Activated CD4-positive, alpha-beta T cell treated with anti-CD3 and anti-CD28 coated beads for 36 hours (primary cell): ENCODE measurements at places on chromosomes 16 and 17. TPM values are rescaled to one million over a fixed set of nuclear protein-coding genes. Genes with fewer than 3 reads are reported as not detected.
A peak's percentile ranks its signal among the peaks of the same experiment; 100 is the strongest.

GRCh38 chr17:39156491-39156890 lies 5.1 kb upstream of the PLXDC1 start:
- H3K4me1 ChIP-seq = peaks cover 22% of the 10 kb centered on the region
- H3K27me3 ChIP-seq = peaks cover 2% of the 10 kb centered on the region
- H3K27ac ChIP-seq = no peak overlapping the region
- H3K36me3 ChIP-seq = peaks cover 8% of the 10 kb centered on the region

- peaks cover 87% of the 10 kb centered on the region for H3K4me1 ChIP-seq
- peak overlapping the region; percentile 77 for H3K27ac ChIP-seq
- H3K4me3 ChIP-seq = no peak overlapping the region
- peaks cover 38% of the 10 kb centered on the region for H3K36me3 ChIP-seq
- H3K27me3 ChIP-seq = no peaks in the 10 kb centered on the region
These were observed 108.5 kb downstream of the ZNF778 start for GRCh38 chr16:89325861-89326471.

- no peaks in the 10 kb centered on the region for H3K4me1 ChIP-seq
- no peak overlapping the region for H3K4me3 ChIP-seq
- DNase-seq = no peak
- no peaks in the 10 kb centered on the region for H3K36me3 ChIP-seq
- H3K27me3 ChIP-seq = no peaks in the 10 kb centered on the region
These were observed 281.3 kb upstream of the TNRC6C start for GRCh38 chr17:77677211-77677610.

- no peak overlapping the region for H3K27ac ChIP-seq
- no peak overlapping the region for H3K4me3 ChIP-seq
- H3K4me1 ChIP-seq = no peaks in the 10 kb centered on the region
- DNase-seq = no peak
- H3K36me3 ChIP-seq = no peaks in the 10 kb centered on the region
These were observed 42.3 kb downstream of the TBX4 start for GRCh38 chr17:61494325-61495160.

DNA sequence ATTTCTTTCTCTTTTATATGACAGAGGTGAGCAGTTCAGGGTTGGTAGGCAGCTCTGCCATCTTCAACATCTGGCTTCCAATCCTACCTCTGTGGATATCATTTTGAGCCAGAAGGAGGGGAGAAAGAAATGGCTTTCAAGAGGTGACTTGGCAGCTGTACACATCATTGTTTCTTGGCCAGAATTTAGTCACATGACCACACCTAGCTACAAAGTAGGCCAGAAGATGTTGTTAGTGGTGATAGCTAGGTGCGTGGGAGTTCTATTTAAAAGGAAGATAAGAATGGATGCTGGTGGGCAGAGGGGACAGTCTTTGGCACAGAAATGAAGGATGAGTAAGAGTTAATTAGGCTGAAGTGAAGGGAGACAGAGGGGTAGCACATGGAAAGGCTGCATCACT lies 29.2 kb upstream of the MPHOSPH6 start:
- peaks cover 2% of the 10 kb centered on the region for H3K27me3 ChIP-seq
- no peaks in the 10 kb centered on the region for H3K36me3 ChIP-seq
- peaks cover 2% of the 10 kb centered on the region for H3K4me1 ChIP-seq
- H3K4me3 ChIP-seq = no peak overlapping the region

DNA sequence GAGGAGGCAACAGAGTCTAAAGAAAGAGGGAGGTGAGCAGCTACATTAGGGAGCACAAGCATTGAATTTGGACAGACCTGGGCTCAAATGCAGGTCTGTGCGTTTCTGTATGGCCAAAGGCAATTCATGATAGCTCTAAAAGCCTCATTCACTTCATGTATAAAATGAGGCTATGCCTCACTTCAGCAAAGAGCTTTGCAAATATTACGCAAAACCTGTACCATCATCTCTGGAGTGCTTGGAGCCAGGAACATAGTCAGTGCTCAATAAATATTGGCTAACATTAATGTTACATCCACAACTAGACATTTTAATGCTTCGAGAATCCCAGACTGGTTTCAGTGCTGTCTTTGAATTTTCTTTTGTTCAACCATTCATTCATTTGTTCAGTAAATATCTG lies 254.7 kb upstream of the CDH11 start:
- no peak for DNase-seq
- no peaks in the 10 kb centered on the region for H3K27me3 ChIP-seq
- no peaks in the 10 kb centered on the region for H3K4me1 ChIP-seq
- no peak overlapping the region for H3K4me3 ChIP-seq

DNA sequence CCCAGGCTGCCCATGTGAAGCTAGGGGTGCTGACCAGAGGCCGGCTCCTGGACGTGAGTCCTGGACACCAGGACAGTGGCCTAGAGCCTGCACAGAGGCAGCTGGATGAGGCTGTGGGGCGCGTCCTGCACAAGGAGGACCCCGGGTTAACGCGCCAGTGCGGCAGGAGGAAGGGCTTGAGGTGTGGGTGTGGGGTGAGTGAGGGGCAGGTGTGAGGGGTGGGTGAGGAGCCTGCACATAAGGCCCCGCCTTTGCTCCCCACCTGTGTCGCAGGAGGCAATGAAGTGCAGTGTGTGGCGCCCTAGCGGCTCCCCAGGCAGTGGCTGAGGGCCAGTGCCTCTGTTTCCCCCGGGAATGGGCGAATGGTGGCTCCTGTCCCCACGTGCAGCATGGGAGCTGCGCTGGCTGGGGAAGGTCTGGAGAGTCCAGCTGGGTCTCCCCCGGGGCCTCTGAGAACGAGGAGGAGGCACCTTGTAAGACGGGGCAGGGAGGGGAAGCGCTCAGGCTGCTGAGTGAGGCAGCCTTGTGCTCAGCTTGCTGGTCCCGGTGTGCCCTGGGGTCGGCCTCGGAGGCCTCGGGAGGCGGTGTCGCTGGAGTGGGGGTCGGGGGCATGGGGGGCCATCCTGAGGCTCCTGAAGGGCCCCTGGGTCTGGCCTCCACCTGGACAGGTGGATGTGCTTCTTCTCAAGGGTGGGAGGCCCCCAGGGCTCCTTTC lies 3.2 kb downstream of the CD7 start:
- H3K4me1 ChIP-seq = peaks cover 5% of the 10 kb centered on the region
- no peak overlapping the region for H3K4me3 ChIP-seq
- DNase-seq = no peak
- H3K36me3 ChIP-seq = peaks cover 36% of the 10 kb centered on the region
- no peaks in the 10 kb centered on the region for H3K27me3 ChIP-seq

GRCh38 chr17:75808549-75808904 lies 23.9 kb downstream of the UNK start:
- H3K27ac ChIP-seq = peak overlapping the region; percentile 74
- H3K27me3 ChIP-seq = no peaks in the 10 kb centered on the region
- peaks cover 2% of the 10 kb centered on the region for H3K36me3 ChIP-seq
- no peak for DNase-seq

DNA sequence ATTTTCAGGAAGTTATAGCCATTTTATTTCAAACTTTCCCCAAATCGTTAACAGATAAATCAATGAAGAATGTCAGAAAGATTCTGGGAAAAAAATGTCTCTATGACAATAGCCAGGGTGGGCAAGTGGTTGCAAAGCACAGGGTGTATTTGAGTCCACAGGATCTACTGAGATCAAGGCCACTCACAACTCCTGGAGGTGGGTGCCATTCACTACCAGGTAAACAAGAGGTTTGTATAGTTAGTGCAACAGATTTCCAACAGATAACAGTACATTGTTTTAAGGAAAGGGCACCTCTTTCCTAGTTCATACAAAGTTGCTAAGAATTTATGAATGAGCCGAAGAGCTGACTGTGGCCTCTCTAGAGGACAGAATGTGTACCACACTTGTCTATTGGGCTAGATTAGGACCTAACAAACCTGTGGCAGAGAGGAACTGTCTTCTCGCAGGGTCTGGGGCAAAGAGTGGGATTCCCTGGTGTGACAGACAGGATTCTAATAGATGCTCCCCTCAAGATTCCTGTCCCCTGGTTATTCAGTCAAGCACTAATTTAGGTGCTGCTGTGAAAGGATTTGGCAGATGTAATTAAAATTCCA lies 52.0 kb upstream of the ZNF629 start:
- DNase-seq = no peak
- H3K27ac ChIP-seq = no peak overlapping the region
- H3K27me3 ChIP-seq = no peaks in the 10 kb centered on the region
- no peaks in the 10 kb centered on the region for H3K36me3 ChIP-seq
- H3K4me3 ChIP-seq = no peak overlapping the region

- no peak overlapping the region for H3K4me3 ChIP-seq
- no peak for DNase-seq
- H3K27ac ChIP-seq = no peak overlapping the region
- H3K36me3 ChIP-seq = peaks cover 42% of the 10 kb centered on the region
These were observed 90.7 kb downstream of the CLEC16A start for GRCh38 chr16:11035096-11035495.

DNA sequence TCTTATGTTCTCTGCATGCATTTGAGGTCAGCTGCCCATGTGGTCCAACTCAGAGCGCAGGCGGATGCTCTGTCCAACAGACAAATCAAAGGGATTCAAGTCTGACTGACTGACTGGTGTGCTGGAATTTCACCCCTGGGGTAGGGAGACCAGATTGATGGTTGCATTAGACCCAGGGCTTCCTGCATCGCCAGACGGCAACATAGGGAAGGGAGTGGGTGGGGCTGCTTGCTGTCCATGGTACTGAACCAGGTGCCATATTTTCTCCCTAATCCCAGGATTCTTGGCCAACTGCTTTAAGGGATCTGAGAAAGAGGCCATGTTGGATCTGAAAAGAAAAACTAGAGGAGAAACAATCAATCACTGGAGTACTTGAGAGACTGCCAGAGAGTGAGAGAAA lies 332.0 kb downstream of the XYLT1 start:
- no peaks in the 10 kb centered on the region for H3K27me3 ChIP-seq
- DNase-seq = no peak
- H3K4me1 ChIP-seq = no peaks in the 10 kb centered on the region
- peaks cover 30% of the 10 kb centered on the region for H3K36me3 ChIP-seq
- no peak overlapping the region for H3K27ac ChIP-seq

GRCh38 chr17:67477687-67478086 lies 100.6 kb downstream of the PITPNC1 start:
- peak overlapping the region; percentile 74 for H3K4me3 ChIP-seq
- no peaks in the 10 kb centered on the region for H3K27me3 ChIP-seq
- peaks cover 77% of the 10 kb centered on the region for H3K4me1 ChIP-seq
- H3K27ac ChIP-seq = peak overlapping the region; percentile 91

- no peaks in the 10 kb centered on the region for H3K36me3 ChIP-seq
- H3K27me3 ChIP-seq = peaks cover 22% of the 10 kb centered on the region
- H3K27ac ChIP-seq = no peak overlapping the region
These were observed 1.2 kb downstream of the RTN4RL1 start for GRCh38 chr17:2023692-2024571.

- peaks cover 7% of the 10 kb centered on the region for H3K27me3 ChIP-seq
- no peak overlapping the region for H3K4me3 ChIP-seq
- H3K36me3 ChIP-seq = no peaks in the 10 kb centered on the region
- DNase-seq = no peak
- H3K4me1 ChIP-seq = no peaks in the 10 kb centered on the region
These were observed 13.2 kb upstream of the MRTFB start for GRCh38 chr16:14057878-14058382.

DNA sequence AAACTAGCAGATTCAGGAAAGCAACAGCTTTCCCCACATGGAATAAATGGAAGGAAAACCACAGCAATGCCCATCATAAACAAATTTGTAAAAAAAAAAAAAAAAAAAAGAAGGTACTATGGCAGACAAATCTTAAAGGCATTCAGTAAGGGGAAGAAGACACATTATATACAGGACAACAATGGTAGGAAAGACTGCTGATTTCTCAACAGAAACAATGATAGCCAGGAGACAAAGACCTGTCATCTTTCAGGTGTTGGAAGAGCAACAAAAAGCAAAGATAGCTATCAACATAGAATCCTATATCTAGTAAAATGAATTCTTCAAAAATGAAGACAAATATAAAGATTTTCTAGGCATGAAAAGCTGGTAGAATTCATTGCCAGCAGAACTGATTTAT lies 65.9 kb downstream of the KCNJ2 start:
- H3K4me1 ChIP-seq = no peaks in the 10 kb centered on the region
- no peaks in the 10 kb centered on the region for H3K36me3 ChIP-seq
- H3K4me3 ChIP-seq = no peak overlapping the region
- H3K27me3 ChIP-seq = peaks cover 2% of the 10 kb centered on the region
- DNase-seq = no peak
- no peak overlapping the region for H3K27ac ChIP-seq

DNA sequence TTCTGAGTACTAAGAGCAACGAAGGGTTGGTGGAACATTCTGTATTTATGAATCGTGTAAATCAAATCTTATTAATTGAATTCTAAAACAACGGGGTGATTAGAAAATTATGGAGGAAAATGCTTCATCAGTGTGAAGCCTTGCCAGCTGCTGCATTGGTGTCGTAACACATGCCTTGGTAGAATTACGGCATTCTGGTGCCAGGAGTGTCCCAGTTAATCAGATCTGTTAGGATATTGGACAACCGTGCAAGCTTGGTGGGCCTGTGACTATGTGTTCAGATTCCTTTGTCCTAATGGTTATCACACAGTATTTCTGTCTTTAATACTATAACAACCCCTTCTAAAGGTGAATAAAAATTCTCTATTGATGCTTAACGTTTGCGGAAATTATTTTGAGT lies 44.2 kb upstream of the TANC2 start:
- H3K4me1 ChIP-seq = no peaks in the 10 kb centered on the region
- H3K4me3 ChIP-seq = no peak overlapping the region
- no peak overlapping the region for H3K27ac ChIP-seq
- no peak for DNase-seq
- no peaks in the 10 kb centered on the region for H3K36me3 ChIP-seq
- H3K27me3 ChIP-seq = peaks cover 9% of the 10 kb centered on the region

DNA sequence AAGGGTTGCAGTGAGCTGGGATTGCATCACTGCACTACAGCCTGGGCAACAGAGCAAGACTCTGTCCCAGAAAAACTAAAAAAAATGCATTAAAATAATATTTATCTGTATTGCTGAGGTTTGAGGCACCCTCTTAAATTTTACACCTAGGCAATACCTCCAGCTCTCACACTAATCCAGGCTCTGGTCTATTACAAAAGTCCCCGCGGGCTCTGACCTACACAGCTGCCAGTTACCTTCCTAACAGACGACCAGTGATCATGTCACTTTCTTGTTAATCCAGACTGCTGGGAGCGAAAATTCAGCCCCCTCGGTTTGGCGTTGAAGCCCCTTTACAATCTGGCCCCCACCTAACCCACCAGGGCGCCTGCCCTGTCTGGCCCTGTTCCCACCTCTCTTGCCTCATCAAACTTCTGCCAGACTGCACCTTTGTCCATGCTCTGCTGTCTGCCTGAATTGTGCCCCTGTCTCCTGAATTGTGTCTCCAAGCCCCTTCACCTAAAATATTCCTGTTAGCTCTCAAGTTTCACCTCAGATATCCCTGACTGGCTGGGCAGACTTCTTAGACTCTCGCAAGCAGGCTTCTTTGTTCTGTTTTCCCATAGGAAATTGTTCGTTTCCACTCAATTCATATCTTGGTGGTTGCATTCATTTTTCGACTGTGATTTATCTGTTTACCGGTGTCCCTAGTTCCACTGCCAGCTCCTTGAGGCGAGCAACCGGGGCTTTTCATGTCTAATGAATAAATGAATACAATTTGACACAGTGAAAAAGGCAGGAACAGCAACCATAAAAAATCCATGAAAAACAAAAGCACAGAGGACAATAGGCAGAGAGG lies 65.9 kb downstream of the PITPNC1 start:
- H3K4me3 ChIP-seq = no peak overlapping the region
- H3K4me1 ChIP-seq = peaks cover 70% of the 10 kb centered on the region
- H3K27ac ChIP-seq = peak overlapping the region; percentile 89
- H3K36me3 ChIP-seq = peaks cover 2% of the 10 kb centered on the region
- DNase-seq = no peak

The TBC1D3K gene
- total RNA-seq = not detected

The PRR11 gene
- total RNA-seq = 73.6 TPM

The SAMD14 gene
- 0.77 TPM for total RNA-seq

The NOD2 gene
- 6.6 TPM for total RNA-seq

The LRRC46 gene
- 0.46 TPM for total RNA-seq

The C16orf95 gene
- 5.6 TPM for total RNA-seq

The PLEKHH3 gene
- 0.73 TPM for total RNA-seq

The SOX8 gene
- 1.6 TPM for total RNA-seq

The CDR2L gene
- 0.89 TPM for total RNA-seq

The OR2C1 gene
- total RNA-seq = not detected
